ENCODE measurements at places on chromosomes 2 and 18.

DNA sequence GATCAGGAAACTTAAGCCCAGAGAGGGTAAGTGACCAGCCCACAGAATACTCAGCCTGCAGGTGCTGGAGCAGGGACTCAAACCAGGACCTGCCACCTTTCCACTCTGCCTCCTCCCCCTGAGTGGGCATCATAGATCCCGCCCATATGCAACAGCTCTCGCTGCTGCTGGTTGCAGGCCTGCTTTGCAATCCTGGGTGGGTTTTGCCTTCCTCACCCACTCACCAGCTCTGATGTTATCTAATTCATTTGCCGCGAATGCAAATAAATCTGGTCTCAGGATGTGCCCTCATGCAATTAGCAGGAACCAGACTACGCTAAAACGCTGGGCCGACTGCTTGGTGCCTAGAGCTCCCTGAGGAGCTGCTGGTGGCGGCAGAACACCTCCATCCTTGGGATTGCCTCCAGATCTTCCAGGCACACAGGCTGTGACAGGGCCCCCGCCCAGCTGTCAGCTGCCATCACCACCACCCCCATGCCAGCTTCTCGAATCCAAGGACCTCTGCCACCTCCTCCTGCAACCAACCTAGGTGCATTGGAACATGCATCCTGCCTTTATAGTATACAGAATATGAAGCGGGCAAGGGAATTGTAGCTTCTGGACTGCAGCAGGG lies 28.8 kb downstream of the CNGA3 start:
- H3K36me3 ChIP-seq = no peaks in the 10 kb centered on the region
- DNase-seq = no peak
- no peak overlapping the region for H3K4me3 ChIP-seq
- no peaks in the 10 kb centered on the region for H3K4me1 ChIP-seq
- no peak overlapping the region for H3K27ac ChIP-seq

GRCh38 chr2:62221141-62221540 lies 25.2 kb downstream of the B3GNT2 start:
- no peak for DNase-seq
- no peak overlapping the region for H3K27ac ChIP-seq
- no peak overlapping the region for H3K4me3 ChIP-seq
- H3K4me1 ChIP-seq = peaks cover 51% of the 10 kb centered on the region
- H3K27me3 ChIP-seq = no peaks in the 10 kb centered on the region

- H3K36me3 ChIP-seq = no peaks in the 10 kb centered on the region
- peaks cover 10% of the 10 kb centered on the region for H3K4me1 ChIP-seq
- no peak overlapping the region for H3K4me3 ChIP-seq
- H3K27me3 ChIP-seq = no peaks in the 10 kb centered on the region
- H3K27ac ChIP-seq = no peak overlapping the region
- no peak for DNase-seq
Observed at GRCh38 chr2:8528863-8529262, 153.0 kb upstream of the ID2 start.

- DNase-seq = no peak
- H3K27me3 ChIP-seq = no peaks in the 10 kb centered on the region
- no peak overlapping the region for H3K27ac ChIP-seq
- H3K36me3 ChIP-seq = no peaks in the 10 kb centered on the region
- H3K4me1 ChIP-seq = peaks cover 55% of the 10 kb centered on the region
Observed at GRCh38 chr2:227482638-227483340, 10.8 kb downstream of the AGFG1 start.

DNA sequence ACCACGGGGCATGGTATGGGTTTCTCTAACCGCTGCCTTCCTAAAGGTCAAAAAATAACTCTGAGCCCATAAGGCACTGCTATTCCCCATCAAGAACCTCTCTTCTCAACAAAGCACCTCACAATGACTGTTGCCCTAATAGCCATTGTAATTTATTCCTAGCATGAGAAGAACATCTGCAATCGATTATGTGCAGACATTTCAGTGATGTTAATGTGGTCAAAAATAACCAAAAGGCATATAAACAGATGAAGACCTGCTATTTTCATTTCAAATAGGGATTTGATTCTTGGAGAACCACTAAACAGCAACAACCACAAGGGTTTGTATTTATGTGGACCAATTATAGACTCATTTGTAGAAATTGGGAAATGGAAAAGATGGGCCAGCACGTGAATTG lies 356.6 kb downstream of the FBXO15 start:
- H3K4me1 ChIP-seq = no peaks in the 10 kb centered on the region
- no peaks in the 10 kb centered on the region for H3K36me3 ChIP-seq
- H3K27ac ChIP-seq = no peak overlapping the region

GRCh38 chr18:33264566-33264965 lies 176.0 kb downstream of the CCDC178 start:
- H3K4me1 ChIP-seq = no peaks in the 10 kb centered on the region
- H3K27me3 ChIP-seq = no peaks in the 10 kb centered on the region
- no peaks in the 10 kb centered on the region for H3K36me3 ChIP-seq

- no peak overlapping the region for H3K27ac ChIP-seq
- no peaks in the 10 kb centered on the region for H3K36me3 ChIP-seq
- no peak for DNase-seq
- H3K4me1 ChIP-seq = no peaks in the 10 kb centered on the region
Observed at GRCh38 chr2:33873076-33873605, 274.0 kb upstream of the FAM98A start.

GRCh38 chr18:38115201-38115600 lies 549.6 kb upstream of the CELF4 start:
- no peaks in the 10 kb centered on the region for H3K4me1 ChIP-seq
- H3K4me3 ChIP-seq = no peak overlapping the region
- no peaks in the 10 kb centered on the region for H3K27me3 ChIP-seq
- H3K36me3 ChIP-seq = no peaks in the 10 kb centered on the region

DNA sequence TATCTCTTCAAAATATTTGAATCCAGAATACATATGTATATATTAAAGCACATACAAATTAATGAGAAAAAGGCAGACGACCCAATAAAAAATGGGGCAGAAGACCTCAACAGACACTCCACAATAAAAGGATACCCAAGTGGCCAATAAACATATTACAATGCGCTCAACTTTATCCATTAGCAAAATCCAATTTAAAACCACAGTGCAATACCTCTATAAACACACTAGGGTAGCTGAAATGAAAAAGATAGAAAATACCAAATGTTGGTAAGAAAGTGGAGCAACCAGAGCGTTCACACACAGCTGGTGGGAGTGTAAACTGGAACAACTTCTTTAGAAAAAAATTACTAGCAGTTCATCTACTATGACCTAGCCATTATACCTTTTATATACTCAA lies 75.3 kb downstream of the CCDC148 start:
- peak overlapping the region; percentile 5 for H3K27ac ChIP-seq
- no peak for DNase-seq
- no peak overlapping the region for H3K4me3 ChIP-seq

- DNase-seq = no peak
- no peaks in the 10 kb centered on the region for H3K36me3 ChIP-seq
Observed at GRCh38 chr2:32965523-32966171, 18.9 kb downstream of the LTBP1 start.

DNA sequence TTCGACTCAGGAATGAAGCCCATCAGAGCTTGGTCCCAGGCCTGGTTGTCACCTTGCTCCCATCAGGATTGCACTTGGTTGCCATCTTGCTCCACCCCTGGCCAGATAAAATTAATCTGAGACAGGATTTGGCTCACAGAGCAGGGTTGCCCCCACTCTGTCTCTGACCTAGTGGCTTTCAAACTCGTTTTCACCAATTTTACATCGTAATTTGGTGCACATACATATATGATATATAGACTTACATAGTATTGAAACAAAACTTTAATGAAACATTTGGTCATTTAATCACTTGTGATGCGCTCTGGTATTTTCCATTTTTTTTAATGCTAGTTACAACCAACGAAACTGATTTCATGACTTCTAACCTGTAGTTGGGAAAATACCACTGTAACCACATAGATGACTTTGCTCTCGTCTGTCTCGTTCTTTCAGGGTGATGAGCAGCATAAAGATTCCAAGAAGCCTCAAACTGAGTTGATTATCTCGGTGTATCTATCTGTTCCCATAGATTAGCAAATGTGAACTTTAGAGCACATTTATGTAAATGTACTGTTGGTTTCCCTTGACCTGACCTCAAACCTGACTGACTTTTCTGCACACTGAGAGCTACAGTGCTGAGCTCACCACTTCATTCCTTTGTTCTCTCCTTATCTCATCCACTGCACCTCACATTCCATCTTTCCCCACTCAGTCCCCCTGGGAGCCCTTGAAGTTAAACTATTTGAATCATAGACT lies 30.5 kb upstream of the PLB1 start:
- H3K4me1 ChIP-seq = peaks cover 2% of the 10 kb centered on the region
- H3K27me3 ChIP-seq = no peaks in the 10 kb centered on the region
- H3K27ac ChIP-seq = no peak overlapping the region
- no peak overlapping the region for H3K4me3 ChIP-seq
- no peak for DNase-seq

DNA sequence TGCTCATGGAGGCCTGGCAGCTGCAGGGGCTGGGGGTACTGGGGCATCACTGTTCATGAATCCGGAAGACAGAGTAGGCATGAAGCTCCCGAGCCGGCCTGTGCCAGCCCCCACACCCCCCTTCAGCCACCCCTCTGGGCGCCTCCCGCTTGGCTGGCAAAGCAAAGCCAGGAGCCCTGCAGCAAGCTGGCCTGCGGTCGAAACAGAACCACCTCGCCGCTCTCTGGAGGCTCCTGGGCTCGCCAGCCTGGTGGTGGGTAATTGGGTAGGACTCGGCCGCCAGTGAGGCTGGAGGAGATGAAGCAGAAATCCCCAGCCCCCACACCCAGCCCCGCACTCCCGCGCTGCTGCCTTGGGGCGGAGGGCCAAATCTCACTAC lies 70.9 kb upstream of the GPC1 start:
- no peak overlapping the region for H3K4me3 ChIP-seq
- H3K27ac ChIP-seq = no peak overlapping the region
- H3K27me3 ChIP-seq = no peaks in the 10 kb centered on the region
- no peak for DNase-seq
